Stimulated activated CD8-positive, alpha-beta memory T cell treated with anti-CD3 and anti-CD28 coated beads, Interleukin-4, amount 100 ng/mL, for 1 hour (primary cell): ENCODE measurements at places on chromosomes 11 and 22.
A peak's percentile ranks its signal among the peaks of the same experiment; 100 is the strongest.

- DNase-seq = no peak
Measured at GRCh38 chr22:26503758-26504157, 8.5 kb downstream of the TFIP11 start.

GRCh38 chr11:47886096-47886495, 37.9 kb upstream of the NUP160 start:
- DNase-seq = no peak

GRCh38 chr22:23431337-23432072, 148.6 kb downstream of the IGLL1 start:
- no peak for DNase-seq

- DNase-seq = no peak
Measured at GRCh38 chr22:30272781-30273601, 6.3 kb upstream of the OSM start.

GRCh38 chr22:45197606-45198462, 34.1 kb downstream of the NUP50 start:
- DNase-seq = no peak

- no peak for DNase-seq
Measured at GRCh38 chr11:70303070-70303469, 32.6 kb downstream of the PPFIA1 start.

GRCh38 chr11:120431633-120432032, 79.9 kb upstream of the GRIK4 start:
- DNase-seq = no peak

- DNase-seq = no peak
Measured at GRCh38 chr22:20247010-20247505, 21.1 kb downstream of the RTN4R start.

DNA sequence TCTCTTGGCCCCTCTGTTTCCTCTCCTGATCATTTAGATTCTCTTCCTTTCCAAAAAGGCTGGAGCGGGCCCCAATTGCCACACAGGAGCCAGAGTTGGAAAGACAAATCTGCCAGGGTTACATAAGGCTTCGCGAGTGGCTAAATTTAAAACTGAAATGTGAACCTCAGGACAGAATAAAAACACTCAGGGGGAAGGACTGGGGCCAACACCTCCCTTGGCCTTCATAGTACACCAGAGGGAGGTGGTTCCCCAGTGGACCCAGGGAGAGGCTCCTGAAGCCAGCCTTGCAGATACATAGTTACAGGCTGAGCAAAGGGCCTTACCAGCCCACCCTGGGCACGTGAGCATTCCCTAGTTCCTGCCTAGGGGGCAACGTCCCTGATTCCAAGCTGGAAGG, 150.1 kb downstream of the MN1 start:
- no peak for DNase-seq

- DNase-seq = no peak
Measured at GRCh38 chr11:73538381-73538872, 59.5 kb downstream of the FAM168A start.

GRCh38 chr11:76975513-76975912, 58.7 kb upstream of the B3GNT6 start:
- DNase-seq = no peak

- DNase-seq = no peak
Measured at GRCh38 chr22:17436382-17436980, 67.2 kb downstream of the CECR2 start.

DNA sequence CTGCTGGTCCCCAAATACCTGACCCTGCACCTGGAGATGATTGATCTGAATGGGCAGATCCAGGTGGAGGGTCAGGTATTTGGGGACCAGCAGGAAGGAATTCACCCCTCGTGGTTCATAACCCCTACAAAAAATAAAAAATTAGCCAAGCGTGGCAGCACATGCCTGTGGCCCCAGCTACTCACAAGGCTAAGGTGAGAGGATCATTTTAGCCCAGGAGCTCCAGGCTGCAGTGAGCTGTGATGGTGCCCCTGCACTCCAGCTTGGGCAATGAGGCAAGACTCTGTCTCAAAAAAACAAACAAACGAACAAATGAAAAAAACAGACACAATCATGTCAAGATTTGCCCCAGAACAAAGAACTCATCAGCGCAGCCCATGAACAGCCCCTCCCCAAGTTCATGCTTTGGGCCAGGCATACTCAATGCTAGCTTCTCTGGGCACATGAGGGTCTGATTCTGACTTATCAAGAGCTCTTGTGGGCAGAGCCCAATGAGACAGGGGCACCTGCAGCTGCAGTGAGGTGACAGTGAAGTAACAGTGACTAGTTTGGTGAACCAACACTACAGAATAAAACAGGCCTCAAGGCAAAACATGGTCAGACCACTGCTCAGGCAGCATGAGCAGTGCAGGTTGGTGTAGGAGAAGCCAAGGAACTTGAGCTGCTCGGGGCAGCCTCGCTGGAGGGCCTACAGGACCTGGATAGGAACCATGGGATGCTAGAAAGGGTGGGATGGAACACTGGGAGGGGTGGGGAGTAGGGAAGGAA, 10.2 kb upstream of the FCHSD2 start:
- DNase-seq = no peak

GRCh38 chr11:64930340-64930739, 5.4 kb downstream of the GPHA2 start:
- DNase-seq = no peak

GRCh38 chr22:45208993-45209838, 31.5 kb downstream of the KIAA0930 start:
- DNase-seq = no peak

DNA sequence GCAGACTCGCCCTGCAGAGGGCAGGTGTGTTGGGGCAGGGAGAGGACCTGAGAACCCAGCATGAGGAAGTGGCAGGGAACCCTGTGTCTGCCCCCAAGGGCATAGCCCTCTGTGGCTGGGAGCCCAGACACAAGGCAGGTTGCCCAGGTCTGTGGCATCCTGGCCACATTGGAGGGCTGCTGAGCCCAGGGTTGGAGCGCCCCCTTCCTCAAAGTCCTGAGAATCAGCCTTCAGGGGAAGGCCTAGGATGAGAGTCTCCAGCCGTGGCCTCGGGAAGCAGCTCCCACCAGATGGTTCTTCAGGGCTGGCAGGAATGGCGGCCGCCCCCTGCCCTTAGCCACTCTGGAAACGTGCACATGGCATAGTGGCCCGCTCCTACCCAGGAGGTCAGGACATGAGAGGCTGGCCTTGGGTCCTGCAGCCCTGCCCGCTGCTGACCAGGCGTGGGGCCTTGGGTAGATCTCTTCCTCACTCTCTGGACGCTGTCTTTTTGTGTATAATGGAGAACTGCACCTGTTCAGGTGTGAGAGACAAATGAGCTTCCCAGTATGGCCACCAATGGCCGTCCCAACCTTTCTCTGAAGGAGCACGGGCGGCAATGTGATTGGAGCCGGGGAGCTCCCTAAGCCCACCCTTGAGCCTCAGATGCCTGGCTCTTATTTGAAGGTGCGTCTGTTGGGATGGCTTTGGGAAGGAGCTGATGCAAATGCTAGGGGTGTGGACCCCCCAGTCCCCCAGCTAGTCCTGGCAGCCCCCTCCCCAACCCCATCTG, 4.6 kb upstream of the CDC42BPG start:
- no peak for DNase-seq

DNA sequence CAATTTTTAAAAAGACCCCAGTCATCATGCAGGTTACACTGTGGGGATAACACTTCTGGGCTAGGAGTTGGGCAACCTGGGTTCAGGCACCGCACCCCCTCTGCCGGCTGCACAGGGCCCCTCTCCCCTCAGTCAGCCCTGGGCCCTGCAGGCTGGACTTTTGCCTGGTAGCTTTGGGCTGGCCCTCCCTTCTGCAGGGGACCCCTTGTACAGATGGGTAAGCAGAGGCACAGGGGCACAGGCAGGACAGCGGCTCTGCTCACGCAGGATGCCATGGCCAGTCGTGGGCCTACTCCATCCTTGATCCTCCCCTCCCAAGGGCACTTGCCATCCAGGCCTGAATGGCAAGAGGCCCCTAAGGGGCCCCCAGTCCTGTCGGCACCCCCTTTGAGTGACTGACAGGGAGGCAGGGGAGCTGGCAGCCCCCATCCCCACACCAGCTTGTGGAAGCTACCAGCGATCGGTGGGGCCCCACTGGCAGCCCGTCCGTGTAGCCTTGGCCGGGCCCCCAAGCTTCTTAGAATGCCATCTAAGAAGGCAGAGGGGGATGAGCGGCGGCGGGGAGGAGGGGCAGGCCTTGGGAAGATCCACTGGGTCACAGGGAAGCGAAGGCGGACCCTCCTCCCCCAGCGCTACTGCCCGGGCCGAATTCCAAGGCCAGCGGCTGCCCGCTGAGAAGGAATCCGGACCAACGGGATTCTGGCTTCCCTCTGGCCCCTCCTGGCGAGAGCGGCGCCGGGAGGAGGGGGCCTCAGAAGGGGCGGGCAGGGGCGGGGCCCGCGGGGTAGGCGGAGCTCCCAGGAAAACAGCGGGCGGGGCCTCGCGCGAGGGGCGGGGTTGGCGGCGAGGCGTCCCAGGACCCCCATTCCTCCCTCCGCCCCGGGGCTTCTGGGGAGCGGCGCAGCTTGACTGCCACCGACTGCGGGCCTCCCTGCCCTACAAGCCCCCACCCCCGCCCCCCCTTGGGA, 6.8 kb upstream of the CHKA start:
- DNase-seq = no peak

GRCh38 chr22:28792491-28793383, 7.6 kb downstream of the XBP1 start:
- no peak for DNase-seq

DNA sequence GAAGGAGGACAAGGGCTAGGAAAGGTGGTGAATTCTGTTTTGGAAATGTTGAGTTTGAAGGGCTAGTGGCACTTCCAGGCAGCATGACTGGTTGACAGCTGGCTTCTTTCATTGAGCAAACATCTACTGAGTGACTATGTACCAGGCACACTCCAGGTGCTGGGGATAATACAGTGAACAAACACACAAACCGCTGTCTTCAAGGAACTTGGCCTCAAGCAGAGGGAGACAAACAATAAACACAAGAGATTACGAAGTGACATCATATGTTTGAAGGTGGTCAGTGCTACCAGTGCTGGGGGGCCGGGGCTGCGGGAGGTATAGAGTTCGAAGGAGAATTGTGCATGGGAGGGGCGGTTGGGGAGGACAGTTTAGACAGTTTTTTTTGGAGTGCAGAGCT, 197.0 kb upstream of the SORL1-AS1 start:
- no peak for DNase-seq

DNA sequence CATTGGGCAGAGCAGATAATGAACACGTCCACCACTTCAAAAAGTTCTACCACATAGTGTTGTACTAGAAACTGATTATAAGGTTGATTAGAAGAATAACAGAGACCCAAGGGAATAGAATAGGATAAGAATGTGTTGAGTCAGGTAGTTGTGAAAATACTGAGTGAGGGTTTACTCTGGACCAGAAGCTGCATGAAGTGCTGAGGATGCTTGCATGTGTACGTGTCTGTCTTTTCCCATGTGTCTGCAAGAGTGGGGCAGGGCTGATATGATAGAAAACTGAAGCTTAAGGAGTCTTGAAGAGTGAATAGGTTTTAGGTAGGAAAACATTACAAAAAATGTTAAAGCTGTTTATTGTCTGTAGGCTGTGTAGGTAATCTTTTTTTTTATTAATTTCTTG, 20.6 kb downstream of the TRPC6 start:
- no peak for DNase-seq

DNA sequence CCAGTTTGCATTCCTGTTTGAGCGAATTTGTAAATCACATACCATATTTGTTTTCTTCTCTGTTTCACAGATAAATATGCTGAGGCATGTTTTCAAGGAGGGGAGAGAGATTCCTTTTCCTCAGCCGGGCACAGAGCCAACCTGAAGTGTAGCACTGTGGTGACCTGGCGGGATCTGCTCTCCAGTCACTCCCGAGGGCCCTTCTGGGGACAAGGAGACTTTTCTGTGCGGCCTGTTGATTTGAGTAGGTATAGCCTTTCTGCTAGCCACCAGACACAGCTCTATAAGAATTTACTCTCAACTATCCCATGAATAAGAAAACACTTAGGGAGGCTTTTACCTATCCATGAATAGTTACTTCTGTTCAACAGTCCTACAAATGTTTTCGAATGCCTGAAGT, 63.5 kb upstream of the FDX1 start:
- no peak for DNase-seq

DNA sequence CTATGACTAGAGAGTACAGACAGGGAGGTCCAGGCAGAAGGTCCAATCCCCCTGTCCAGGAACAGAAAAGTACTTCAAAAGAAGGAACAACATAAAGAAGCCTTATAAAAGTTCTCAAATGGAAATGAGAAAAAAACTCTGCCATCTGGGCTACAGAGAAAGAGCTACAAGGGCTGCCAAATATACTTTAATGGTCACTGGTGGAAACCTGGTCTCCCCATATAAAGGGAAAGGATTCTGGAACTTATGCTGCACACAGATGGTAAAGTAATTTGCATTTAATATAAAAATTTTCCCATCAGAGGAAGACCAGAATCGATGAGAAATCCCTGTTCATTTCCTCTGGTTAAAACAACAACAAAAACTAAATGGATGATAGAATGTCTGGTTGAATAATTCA, 119.4 kb upstream of the MTMR2 start:
- DNase-seq = no peak

- DNase-seq = peak; percentile 91
Measured at GRCh38 chr22:37676736-37677492, 1.5 kb downstream of the LGALS1 start.

- DNase-seq = no peak
Measured at GRCh38 chr22:46058591-46059519, 81.9 kb upstream of the WNT7B start.

DNA sequence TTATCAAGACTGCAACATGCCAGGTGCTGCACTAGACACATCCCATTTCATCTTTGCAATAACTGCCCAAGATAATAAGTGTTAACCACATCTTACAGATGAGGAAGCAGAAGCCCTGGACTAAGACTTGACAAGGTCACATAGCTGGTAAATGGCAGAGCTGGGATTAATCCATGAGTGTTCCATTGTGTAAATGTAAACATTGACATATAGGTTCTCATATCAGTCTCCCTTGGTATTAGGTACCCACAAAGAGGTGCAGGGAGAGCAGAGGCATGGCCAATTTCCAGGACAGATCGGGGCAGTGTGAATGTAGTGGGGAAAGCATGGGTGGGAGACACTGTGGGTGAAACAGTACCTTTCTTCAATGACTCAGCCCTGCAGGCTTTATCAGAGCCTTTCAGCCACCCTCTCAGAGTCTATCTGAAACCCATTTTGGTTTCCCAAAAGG, 17.9 kb downstream of the MICAL2 start:
- DNase-seq = no peak

DNA sequence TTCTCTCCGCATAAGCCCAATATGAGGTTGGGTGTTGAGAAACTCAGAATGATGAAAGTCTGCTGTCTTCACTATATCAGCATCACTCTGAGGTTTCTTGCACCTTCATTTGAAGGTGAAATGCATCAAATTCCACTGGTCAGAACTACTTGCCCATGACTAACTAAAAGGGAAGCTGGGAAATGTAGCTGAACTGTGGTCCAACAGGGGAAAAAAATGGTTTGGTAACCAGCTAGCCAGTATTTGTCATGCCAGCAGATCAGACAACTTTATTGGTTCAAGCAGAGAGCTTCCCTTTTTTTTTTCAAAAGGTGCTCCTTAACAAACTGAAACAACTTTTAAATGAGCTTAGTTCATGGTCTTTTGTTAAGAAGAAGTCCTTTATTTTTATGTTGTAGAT, 14.2 kb upstream of the PIK3C2A start:
- DNase-seq = no peak

GRCh38 chr11:65110354-65110861, 1.3 kb upstream of the TM7SF2 start:
- DNase-seq = peak; percentile 92

GRCh38 chr11:115677190-115677589, 173.0 kb upstream of the CADM1 start:
- DNase-seq = no peak
